ENCODE measurements at places on chromosomes 3 and 15.

GRCh38 chr3:9247941-9248521 is 1.4 kb downstream of the SRGAP3 start:
- H3K27ac ChIP-seq = no peak overlapping the region
- no peaks in the 10 kb centered on the region for H3K36me3 ChIP-seq
- no peaks in the 10 kb centered on the region for H3K4me1 ChIP-seq
- H3K27me3 ChIP-seq = no peaks in the 10 kb centered on the region
- DNase-seq = no peak

DNA sequence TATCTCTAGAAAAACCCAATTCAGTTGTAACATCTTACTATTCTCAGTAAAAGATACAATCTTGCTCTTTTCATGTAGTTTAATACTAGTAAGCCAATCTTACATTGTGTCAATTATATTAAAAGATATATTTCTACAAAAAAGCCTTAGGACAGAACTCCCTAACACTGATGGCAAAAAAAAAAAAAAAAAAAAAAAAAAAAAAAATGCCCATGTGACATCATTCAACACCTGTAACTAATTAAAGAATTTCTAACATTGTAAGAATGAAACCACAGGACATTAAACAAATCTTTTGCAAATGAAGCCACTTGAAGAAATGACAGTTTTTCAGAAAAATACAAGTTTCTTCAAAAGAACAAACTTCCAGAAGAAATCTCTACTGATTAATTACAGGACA is 119.8 kb downstream of the SUCLG2 start:
- H3K27ac ChIP-seq = no peak overlapping the region
- H3K36me3 ChIP-seq = 0 out of 2 replicates have a peak, but pooled peaks cover 3% of the 10 kb centered on the region
- no peak for DNase-seq

GRCh38 chr3:121924734-121925133 is 30.5 kb downstream of the SLC15A2 start:
- H3K27ac ChIP-seq = no peak overlapping the region
- DNase-seq = no peak
- no peaks in the 10 kb centered on the region for H3K27me3 ChIP-seq

- no peak for DNase-seq
- H3K4me1 ChIP-seq = peaks cover 15% of the 10 kb centered on the region
- no peak overlapping the region for H3K4me3 ChIP-seq
- no peak overlapping the region for H3K27ac ChIP-seq
- H3K36me3 ChIP-seq = no peaks in the 10 kb centered on the region
- H3K27me3 ChIP-seq = no peaks in the 10 kb centered on the region
These were observed 100.6 kb downstream of the CHSY1 start for GRCh38 chr15:101151288-101151687.

GRCh38 chr15:92884436-92885223 is 15.5 kb upstream of the CHD2 start:
- DNase-seq = no peak
- H3K27ac ChIP-seq = peak overlapping the region; percentile 93
- peaks cover 23% of the 10 kb centered on the region for H3K4me1 ChIP-seq

DNA sequence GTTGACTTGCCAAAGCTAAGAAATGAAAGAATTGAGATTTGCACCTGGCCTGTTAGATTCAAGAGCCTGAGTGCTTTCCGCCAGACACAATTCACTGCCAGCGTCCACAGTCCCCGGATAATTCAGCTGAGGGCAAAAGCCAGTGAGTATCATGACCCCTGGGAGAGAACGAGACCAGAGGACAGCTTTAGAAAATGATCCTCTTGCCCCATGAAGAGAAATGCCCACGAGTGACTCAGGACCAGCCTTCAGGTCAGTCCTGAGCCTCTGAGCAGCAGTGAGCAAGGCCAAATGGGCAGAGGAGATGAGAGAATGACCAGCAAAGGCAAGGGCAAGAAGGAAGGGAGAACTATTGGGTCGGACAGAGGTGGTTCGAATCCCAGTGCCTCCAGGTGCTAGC is 273.5 kb downstream of the FAM43A start:
- no peaks in the 10 kb centered on the region for H3K27me3 ChIP-seq
- no peak overlapping the region for H3K27ac ChIP-seq
- no peak for DNase-seq
- no peak overlapping the region for H3K4me3 ChIP-seq
- no peaks in the 10 kb centered on the region for H3K4me1 ChIP-seq

DNA sequence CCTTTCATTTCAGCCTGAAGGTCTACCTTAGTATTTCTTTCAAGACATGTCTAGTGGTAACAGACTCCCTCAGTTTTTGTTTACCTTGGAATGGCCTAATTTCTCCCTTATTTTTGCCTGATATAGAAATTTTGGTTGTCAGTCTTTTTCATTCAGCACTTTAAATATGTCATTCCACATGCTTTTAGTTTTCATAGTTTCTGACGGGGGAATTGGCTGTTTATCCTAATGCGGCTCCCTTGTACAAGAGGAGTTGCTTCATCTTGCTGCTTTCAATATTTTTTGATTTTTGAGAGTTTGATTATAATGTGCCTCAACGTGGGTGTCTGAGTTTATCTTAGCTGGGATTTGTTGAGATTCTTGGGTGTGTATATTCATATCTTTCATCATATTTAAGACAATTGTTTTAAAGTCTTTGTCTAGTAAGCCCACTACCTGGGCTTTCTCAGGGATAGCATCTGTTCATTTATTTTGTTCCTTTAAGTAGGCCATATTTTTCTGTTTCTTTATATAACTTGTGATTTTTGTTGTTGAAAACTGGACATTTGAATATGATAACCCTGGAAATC is 51.1 kb upstream of the PYDC2 start:
- no peaks in the 10 kb centered on the region for H3K27me3 ChIP-seq
- no peaks in the 10 kb centered on the region for H3K4me1 ChIP-seq
- no peaks in the 10 kb centered on the region for H3K36me3 ChIP-seq
- no peak overlapping the region for H3K27ac ChIP-seq

DNA sequence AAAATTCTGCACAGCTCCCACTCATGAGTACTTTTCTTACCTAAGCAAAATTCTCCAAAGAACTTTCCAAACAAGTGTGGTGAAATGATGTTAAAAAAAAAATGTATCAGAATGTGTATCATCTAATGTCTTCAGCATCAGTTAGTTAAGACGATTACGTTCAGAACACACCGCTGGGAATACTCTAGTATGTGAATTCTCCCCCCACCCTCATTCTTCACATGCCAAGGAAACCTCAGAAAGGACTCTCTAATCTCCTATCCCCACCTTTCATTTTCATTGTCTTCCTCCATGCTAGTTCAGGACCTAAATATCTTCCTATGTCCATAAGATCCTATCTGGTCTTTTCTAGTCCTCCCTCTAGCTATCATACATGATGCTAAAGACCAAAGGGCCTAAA is 457.4 kb downstream of the SHQ1 start:
- H3K27ac ChIP-seq = no peak overlapping the region
- H3K4me1 ChIP-seq = peaks cover 30% of the 10 kb centered on the region
- no peaks in the 10 kb centered on the region for H3K27me3 ChIP-seq
- 0 out of 2 replicates have a peak, but pooled peaks cover 2% of the 10 kb centered on the region for H3K36me3 ChIP-seq
- no peak for DNase-seq

DNA sequence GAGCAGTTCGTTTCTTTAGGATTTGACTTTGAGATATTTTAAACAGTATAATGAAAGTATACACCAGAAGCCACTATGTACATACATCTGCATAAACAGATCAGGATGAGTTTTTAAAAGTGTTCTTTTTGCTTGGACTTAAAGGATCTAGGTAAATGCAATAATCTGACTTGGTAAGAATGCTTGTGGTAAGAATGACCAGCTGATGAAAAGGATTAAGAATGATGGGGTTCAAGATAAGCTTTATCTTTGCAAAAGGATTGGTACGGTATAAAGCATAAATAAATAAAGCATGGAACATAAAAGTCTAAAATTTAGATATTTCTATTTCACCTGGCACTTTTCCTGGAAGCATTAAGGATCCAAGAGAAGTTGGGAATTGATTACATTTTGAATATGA is 9.8 kb upstream of the MME start:
- H3K4me3 ChIP-seq = no peak overlapping the region
- H3K36me3 ChIP-seq = no peaks in the 10 kb centered on the region
- peaks cover 21% of the 10 kb centered on the region for H3K4me1 ChIP-seq
- no peaks in the 10 kb centered on the region for H3K27me3 ChIP-seq
- no peak for DNase-seq

DNA sequence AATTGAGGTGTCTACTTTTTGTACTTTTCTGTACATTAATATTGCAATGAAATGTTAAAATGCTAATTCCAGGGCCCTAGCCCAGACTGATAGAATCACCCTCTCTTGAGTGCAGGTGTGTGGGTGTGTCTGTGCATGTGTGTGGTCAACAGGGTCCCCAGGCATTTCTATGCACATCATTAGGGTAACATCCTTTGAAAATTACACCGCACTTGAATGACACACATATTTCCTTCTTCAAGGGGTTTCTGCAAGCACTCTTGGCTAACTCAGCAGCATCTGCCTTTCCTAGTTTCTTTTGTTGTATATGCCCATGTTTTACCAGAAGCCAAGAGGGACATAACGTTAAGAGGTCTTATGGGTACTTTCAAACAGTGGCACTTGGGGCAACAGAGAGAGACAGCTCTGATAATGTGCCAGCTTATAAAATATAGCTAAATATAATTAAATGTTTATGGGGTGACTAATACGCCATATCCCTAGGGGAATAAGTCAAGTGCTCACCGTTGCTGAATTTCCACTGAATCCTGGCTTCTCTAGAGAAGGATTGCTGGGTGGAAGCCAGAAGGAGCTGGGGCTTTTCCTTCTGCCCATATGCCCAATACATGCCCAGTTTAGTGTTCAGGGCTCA is 54.5 kb upstream of the LRIG1 start:
- H3K27me3 ChIP-seq = no peaks in the 10 kb centered on the region
- no peak overlapping the region for H3K27ac ChIP-seq
- H3K4me3 ChIP-seq = no peak overlapping the region
- no peaks in the 10 kb centered on the region for H3K36me3 ChIP-seq
- peak; percentile 47 for DNase-seq

DNA sequence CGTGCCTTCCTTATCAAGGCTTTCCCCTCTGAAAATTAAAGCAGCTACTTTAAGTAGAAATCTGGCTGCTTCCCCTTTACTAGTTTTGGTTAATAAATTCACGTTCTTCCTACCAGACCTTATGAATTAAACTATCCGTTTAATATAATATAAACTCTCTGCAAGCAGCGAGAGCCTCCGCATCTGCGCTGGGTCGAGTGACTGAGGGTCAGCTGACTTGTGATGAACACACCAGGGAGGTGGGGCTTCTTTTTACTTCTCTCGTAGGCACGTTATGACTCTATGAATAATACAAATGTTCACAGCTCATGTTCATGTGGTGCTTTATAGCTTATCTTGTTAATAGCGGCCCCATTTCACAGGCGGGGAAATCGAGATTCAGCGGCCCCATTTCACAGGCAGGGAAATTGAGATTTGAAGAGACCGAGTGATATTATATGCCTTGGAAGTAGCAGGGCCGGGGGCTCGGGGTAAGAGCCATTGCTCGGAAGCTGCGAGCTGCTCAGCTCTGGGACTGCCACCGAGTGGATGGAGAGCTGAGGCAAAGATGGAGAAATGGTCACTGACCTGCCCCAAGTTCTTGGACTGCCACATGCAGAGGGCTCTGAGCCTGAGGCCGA is 8.3 kb downstream of the MUC4 start:
- no peak overlapping the region for H3K27ac ChIP-seq
- H3K36me3 ChIP-seq = no peaks in the 10 kb centered on the region
- no peaks in the 10 kb centered on the region for H3K4me1 ChIP-seq

GRCh38 chr3:3334491-3334890 is 155.0 kb upstream of the CRBN start:
- no peaks in the 10 kb centered on the region for H3K36me3 ChIP-seq
- H3K4me1 ChIP-seq = no peaks in the 10 kb centered on the region
- no peak overlapping the region for H3K27ac ChIP-seq
- no peak for DNase-seq
- no peaks in the 10 kb centered on the region for H3K27me3 ChIP-seq

- DNase-seq = no peak
- peaks cover 10% of the 10 kb centered on the region for H3K4me1 ChIP-seq
- H3K27me3 ChIP-seq = no peaks in the 10 kb centered on the region
- no peak overlapping the region for H3K4me3 ChIP-seq
- H3K36me3 ChIP-seq = no peaks in the 10 kb centered on the region
- H3K27ac ChIP-seq = no peak overlapping the region
These were observed 4.8 kb downstream of the PPP1R14D start for GRCh38 chr15:40823572-40824343.

- no peak overlapping the region for H3K27ac ChIP-seq
- DNase-seq = no peak
- no peak overlapping the region for H3K4me3 ChIP-seq
- no peaks in the 10 kb centered on the region for H3K4me1 ChIP-seq
- H3K36me3 ChIP-seq = no peaks in the 10 kb centered on the region
These were observed 87.3 kb downstream of the MESD start for GRCh38 chr15:80902298-80902801.

Data from SJSA1 (cell line).